ENCODE measurements at places on chromosomes 7 and 10.

GRCh38 chr7:108181073-108181985, 51.2 kb upstream of the LAMB4 start:
- DNase-seq, result no peak

DNA sequence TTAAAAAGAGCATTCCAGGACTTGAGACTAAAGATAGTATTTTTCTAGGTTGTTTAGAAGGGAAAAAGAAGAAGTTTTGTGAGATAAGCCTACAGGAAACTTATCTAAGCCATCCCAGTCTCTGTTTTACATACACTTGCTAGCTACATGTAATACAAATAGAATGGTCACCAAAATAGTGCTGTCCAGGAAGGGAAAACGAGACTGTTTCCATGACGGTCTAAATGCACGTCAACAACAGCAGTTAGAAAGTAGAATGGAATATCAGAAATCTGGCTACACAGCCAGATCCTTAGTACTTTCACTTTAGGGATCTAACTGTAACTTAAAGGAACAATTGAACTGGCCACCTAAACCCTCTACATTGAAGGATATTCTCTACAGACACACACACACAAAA, 117.6 kb downstream of the TSPAN12 start:
- no peak for DNase-seq

DNA sequence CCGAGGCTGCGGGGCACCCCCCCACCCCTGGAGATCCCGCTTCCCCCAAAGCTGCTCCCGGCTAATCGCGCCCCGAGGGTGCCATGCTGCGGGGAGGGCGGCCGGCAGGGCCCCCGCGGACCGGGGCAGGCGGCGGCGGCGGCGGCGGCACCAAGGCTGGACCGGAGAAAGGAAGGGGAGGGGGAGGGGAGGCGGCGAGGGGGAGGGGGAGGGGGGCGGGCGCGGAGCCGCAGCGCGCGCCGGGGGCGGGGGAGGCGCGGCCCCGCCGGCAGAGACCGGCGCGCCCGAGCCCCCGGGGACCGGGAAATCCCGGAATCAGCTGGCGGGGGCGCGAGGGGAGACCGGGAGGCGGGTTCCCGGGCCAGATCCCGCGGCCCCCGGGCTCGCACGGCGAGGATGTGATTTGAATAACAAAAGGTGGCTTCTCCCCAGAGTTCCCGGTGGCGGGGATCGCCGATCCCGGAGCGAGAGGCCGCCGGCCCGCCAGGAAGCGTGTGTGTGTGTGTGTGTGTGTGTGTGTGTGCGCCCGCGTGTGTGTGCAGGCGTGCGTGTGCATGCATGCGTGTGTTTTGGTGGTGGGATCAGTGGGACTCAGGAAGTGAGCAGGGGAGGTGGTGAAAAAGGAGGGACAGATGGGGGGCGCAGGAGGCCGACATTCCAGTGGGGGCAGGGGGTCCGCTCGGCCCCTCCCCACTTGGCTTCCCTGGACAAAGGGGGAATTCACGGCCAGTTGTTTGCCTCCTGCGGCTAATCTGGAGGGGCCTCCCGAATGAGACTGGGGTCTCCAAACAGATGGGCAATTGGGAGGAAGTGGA, 99.5 kb downstream of the HIP1 start:
- DNase-seq, result peak; percentile 8

GRCh38 chr7:101764221-101764620, 53.2 kb upstream of the CUX1 start:
- DNase-seq, result no peak

DNA sequence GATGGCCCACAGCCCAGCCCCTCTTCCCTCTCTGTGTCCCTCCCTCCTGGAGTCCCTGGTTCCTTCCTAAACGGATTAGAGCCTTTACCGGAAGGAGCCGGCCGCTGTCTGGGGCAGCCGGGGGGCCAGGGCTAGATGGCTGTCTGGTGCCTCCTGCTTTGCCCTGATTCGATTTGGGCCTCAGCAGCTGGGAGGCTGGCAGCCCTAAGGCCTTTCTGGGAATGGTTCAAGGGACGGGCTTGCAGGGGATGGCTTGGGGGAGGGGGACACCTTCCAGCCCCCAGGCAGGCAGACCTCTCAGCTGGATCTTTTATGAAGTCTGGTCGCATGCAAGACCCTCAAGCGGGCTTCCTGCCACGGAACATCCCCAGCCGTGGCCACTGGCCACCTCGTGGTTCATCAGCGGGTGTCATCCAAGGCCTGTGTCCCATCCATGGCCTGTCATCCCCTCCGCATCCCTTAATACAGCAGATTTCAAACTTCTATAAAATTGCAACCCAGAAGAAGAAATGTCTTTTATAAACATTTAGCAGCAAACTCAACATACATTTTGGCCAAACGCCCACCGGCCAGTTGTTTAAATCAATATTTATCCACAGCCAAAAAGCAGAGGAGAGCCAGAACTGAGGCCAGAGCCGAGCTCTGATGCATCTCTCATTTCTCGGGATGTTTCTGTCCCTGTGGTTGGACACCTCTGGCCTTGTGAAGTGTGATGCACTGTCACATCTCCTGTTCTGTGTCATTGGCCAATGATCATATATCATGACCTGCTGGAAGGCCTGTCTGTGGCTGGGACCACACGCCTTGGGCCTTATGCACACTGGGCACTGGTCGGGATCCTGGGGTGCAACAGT, 52.0 kb downstream of the GTF2IRD1 start:
- no peak for DNase-seq

Measured in activated T-helper 9 cell treated with anti-CD3 and anti-CD28 coated beads, Interleukin-2, amount 50 U/mL, for 16 hours (primary cell).